Endodermal cell (in vitro differentiated cells): ENCODE measurements at places on chromosomes 4 and X.

DNA sequence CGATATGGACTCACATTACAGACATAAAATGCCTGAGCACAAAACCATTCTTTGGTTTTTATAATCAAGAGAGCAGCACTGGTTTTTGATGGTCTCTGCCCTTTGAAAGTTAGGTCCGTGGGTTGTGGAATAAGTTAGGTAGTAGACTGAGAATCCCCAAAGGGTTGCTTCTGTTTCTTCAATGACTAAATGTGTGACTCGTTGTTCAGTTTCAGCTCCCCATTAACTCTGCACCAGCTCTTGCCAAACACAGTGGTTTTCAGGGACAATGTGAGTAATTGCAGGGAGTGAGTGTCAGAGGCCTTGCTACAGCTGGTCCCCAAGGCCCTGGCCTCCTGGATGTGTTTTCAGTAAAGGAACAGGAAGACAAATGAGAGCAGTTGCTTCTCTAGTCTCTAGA, 24.8 kb downstream of the SMIM20 start:
- no peak for DNase-seq

DNA sequence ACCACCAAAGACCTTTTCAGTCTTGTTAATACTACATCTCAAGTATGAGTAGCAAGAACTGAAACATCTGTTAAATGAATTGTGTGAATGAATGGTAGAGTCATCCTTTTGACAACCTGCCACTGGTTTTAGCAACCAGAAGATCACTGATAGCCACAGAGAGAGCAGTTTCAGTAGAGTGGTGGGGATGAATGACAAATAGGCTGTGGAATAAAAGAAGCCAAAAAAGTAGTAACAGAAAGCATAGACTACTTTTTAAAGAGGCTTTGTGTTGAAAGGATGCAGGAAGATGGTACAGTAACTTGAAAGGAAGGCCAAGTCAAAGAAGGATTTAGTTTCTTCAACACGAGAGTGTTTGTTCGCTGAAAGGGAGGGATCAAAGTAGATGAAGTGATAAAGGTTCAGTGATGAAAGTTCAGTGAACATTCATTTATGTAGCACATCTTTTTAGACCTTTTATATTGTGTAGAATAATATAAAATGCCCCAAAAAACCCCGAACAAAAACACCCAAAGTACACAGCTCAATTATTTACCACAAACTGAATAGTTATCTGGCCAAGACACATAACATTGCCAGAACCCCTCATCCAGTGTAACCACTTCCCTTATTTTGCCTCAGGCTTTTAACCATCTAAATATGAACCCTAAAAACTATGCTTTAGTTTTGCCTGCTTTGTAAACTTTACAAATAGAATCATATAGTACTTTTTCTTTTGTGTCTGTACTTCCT, 40.1 kb upstream of the EIF1AX start:
- no peak for DNase-seq

DNA sequence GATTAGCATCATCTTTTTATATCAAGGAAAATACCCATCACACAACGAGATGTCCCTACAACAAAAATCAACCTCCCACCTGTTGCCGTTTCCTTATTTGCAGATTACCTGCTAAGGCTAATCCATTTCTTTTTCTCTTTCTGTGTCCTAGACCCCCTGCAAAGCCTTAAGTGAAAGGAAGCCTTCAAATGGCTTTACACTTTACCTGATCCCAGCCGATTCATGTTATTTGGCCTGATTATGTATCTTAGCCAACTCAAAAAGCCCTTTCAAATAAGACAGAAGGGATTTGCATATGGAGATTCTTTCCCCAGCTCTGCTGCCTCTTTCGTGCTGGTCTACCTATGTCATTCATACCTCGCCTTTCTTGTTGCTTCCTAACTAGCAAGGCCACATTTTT, 14.4 kb downstream of the ABCG2 start:
- DNase-seq = no peak

GRCh38 chr4:10078481-10079233, 37.9 kb downstream of the WDR1 start:
- peak; percentile 39 for DNase-seq

DNA sequence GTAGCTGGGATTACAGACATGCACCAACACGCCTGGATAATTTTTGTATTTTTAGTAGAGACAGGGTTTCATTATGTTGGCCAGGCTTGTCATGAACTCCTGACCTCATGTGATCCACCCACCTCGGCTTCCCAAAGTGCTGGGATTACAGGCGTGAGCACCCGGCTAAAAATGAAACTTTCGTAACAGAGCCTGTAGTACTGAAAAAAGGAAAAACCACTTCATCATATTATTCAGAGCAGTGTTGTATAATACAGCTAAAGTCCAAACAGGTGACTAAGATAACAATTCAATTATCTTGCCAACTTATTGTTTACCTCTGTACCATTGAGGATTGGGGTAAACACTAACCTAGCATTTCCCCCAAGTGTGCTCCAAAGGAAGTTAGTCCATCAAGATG, 43.9 kb upstream of the HPRT1 start:
- no peak for DNase-seq

DNA sequence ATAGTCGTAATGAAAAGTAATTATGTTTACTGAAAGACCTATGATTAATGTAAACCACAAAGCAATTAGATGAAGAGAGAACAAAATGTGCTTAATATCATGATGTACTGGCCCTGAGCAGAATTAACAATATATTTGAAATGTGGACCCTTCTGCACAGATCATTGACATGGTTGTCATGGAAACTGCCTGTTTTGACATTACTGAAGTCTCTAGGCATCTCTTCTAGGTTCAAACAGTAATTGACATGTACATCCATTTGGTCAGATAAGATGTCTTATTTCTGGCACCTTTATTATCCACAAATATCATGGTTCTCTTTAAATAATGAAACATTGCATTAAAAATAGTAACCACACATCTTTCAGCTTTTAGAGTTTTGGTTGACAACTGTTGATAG, 251.7 kb upstream of the GNPDA2 start:
- no peak for DNase-seq

GRCh38 chr4:109691411-109691920, 11.8 kb downstream of the CASP6 start:
- DNase-seq = no peak

DNA sequence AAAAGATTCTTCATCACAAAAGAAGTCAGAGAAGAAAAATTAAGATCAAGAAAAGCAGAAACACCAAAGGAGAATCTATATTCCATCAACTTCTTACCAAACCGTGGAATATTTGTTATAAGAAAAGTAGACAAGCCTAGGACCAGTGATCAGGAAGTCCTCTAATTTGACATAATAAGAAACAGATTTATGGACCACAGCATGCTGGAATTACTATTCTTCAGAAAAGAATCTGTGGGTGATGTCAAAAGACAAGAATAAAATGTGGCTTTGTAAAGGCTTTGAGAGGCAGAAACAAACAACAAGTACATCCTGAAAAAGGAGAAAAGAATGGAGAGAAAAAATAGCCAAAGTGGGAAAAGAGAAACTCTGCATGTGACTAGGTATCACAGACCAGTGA, 123.3 kb downstream of the SLC10A7 start:
- no peak for DNase-seq

DNA sequence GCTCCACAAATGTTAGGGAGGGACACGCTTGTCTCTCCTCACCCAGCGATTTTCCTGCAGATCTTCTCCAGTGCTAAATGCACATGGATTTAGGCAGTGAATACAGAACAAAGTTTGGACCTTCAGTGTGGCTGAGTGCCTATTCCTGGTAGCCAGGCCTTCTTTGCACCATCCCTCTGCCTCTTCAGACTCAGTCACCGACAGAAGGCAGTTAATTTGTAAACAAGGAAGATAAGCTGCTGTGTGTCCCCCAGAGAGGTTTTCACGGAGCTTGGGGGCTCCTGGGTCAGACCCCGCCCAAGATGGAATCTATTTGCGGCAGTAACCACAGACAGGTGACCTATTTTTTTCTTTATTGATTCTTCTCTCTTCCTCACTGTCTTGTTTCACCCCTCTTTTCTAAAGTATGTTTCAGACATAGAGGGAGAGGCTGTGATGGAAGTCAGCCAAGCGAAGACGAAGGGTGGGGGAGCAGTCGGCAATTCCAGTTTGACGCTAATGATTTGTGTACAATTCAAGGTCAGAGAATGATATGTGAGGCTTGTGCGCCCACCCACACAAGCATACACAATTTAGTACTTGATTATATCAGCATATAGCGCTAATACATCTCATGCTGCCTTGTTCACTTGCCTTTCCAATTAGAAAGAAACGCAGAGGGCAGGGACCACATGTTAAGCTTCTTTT, 200.8 kb downstream of the MGST2 start:
- no peak for DNase-seq

GRCh38 chrX:13985697-13986435, 43.8 kb downstream of the GEMIN8 start:
- DNase-seq = no peak

DNA sequence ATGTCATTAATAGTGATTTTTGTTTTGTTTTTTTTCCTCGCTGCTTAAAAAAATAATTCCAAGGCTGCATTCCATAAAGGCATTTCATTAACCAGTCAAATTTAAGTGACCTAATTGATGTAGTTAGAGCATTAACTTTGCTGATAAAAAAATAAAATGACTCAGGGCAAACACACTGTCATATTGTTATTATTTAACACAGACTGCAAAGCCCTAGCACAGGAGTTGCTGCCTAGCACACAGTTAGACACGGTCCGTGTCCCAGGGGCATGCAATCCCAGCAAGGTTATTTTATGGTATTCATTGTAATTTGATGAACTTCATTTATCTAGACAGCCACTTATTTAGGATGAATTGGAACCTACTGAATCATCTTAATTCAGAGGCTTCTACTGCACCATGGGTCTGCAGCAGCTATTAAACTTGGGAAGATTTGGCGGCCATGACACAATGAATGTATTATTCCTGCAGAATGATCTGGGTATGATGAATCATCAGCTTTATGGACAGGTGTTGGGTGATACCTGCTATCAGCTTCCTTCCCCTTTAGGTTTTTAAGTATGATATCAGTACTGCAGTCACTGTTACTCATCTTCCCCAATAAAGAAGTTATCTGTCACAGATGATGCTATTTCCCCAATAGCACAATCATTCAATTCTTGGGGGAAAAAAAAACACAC, 182.7 kb downstream of the PPARGC1A start:
- DNase-seq = no peak

- peak; percentile 39 for DNase-seq
Measured at GRCh38 chrX:51852096-51852495, 41.3 kb upstream of the MAGED1 start.

GRCh38 chrX:19705196-19705769, 182.1 kb downstream of the SH3KBP1 start:
- no peak for DNase-seq

DNA sequence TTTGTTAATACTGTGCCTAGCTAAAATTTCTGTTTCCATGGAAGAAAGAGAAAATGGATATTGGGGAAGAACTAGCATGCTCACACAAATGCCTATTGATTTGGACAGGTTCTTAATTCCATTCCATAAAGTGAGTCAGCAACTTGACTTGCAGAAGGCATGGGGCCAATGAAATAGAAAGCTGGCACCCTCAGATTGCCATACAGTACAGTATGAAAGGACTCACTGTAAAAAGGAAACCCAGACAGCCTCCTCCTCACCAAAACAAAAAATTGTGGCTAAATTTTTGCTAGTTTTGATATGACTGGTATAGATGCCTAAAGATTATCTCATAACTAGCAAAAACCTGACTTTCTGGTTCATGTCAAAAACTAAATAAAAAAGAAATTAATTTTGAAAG, 11.2 kb upstream of the TAB3 start:
- DNase-seq = no peak

DNA sequence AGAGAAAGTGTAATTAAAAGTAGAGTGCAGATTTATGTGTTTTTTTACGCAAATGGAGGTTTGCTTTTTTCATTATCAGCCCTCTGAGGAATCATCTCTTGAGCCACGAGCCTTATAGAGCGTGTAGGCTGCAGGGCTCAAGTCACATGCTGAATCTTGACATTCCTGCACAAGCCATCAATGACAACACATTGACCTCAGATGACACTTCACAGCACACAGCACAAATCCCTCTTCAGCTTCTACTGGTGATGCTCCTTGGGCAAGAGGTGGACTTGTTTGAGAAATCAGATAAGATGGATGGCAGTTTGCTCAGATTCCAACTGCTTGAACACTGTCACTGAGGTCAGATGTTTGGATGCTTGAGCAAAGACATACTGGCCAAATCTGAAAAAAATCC, 250.6 kb downstream of the SNCA start:
- no peak for DNase-seq

DNA sequence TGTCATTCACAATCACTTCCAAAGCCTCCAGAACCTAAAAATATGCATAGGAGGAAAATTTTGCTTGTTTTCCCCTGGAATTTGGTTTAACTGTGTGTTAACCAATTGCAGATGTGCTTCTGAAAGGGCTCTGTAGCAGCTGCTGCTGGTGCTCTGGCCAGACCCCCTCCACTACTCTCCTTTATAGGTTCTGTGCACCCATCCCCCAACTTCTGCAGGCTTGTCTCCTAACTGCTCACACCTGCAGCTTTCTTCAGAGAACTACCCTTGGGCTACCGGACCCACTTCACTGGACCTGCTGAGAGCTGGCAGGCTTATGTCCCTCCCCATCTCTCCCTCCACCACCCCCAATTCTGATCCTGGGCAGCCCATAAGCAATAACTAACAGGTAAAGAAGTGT, 662.1 kb upstream of the DIPK2B start:
- DNase-seq = no peak

- DNase-seq = no peak
Measured at GRCh38 chr4:26937139-26937538, 76.5 kb downstream of the STIM2 start.

DNA sequence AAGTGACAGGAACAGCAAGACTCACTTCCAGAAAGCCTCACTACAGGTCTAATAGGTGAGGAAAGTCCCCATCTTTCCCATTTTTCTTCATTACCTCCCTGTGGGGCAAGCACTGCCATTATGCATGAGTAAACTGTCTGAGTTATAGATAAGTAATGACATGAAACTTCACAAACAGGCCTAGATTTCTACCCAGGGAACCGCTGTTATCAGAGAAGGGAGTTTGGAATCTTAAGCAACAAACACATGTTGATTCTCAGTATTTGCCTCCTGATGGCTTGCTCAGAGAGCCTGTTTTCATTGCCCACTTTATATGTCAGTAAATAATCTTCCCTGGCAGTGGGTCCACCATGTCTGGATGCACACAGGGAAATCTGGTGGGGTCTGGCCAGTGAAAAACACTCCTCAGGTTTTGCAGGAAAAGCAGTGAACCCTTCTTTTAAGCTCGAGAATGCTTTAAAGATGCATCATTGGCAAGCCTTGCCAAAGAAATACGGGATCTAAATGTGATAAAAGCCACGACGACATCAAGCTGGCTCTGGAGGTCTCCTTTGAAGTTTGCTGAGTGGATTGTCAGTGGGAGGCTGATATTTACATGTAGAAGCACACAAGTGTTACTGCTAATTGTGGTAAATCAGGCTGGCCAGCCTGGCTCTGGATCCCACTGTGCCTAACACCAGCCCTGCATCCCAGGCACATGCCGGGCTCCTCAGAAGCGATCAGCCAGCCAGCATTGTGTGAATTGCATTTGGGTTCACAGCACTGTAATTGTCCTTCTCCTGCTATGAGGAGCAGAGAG, 25.2 kb downstream of the PDGFRA start:
- peak; percentile 63 for DNase-seq

GRCh38 chrX:20445109-20445508, 178.4 kb upstream of the RPS6KA3 start:
- no peak for DNase-seq
